ENCODE measurements at places on chromosomes 7 and 10.

- no peak for DNase-seq
Measured at GRCh38 chr7:36607721-36608095, 116.6 kb downstream of the AOAH start.

DNA sequence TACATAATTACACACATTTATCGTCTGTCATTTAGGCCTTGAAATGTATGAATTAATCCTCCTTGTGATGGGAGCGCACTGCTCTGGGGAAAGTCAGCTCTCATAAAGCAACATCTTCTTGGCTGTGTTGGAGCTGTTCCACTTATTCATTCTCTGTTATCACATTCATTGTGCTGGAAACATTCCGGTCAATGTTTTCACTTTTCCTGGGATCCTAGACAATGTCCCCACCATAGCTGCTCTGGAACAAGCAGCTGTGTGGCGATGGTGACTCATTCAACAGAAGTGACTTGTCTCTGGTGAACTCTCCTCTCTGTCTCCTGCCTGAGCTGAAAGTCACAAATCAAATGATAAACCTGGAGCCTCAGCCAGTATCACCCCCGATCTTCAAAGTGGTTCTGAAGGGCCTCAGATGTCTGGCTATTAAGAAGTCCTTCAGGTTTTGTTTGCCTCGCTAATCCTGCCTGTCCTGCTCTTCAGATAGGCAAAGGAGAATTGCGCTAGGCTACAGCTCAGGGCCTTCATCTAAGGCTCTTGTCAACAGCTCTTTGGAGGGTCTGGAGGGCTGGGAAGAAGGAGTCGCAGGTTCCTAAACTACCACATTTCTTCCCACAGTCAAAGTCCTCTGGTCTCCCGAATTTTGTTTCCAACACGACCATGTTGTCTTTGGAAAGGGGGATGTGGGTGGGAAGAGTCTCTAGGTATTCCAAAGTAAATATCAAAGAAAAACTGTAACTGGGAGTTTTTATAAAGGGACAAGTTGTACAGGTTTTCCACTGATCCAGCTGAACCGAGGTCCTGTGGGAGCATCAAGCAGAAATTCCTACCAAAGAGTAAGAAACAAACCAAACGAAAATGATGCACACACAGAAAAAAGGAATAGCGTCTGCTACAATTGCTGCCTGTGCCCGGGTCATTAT is 29.3 kb downstream of the KLF6 start:
- no peak for DNase-seq

- no peak for DNase-seq
Measured at GRCh38 chr7:5754981-5755599, 26.4 kb downstream of the RNF216 start.

DNA sequence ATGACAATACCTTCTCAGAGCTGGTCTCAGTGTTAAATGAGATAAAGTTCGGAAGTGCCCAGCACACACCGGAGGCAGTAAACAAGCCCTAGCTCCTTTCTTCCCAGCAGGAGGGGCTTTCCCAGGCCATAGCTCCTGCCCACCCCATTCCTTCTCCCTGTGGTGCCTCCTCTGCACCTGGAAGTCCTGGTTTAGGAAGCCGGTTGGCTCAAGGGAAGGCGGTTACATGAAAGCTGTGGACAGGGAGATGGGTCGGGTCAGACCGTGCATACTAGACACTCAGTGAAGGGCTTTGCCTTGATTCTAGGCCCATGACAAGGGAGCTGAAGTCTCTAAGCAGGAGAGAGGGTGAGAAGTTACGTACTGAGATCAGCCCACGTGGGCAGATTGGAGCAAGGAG is 8.6 kb downstream of the BEND7 start:
- no peak for DNase-seq

GRCh38 chr10:120969219-120969645 is 118.1 kb downstream of the WDR11 start:
- DNase-seq = no peak

DNA sequence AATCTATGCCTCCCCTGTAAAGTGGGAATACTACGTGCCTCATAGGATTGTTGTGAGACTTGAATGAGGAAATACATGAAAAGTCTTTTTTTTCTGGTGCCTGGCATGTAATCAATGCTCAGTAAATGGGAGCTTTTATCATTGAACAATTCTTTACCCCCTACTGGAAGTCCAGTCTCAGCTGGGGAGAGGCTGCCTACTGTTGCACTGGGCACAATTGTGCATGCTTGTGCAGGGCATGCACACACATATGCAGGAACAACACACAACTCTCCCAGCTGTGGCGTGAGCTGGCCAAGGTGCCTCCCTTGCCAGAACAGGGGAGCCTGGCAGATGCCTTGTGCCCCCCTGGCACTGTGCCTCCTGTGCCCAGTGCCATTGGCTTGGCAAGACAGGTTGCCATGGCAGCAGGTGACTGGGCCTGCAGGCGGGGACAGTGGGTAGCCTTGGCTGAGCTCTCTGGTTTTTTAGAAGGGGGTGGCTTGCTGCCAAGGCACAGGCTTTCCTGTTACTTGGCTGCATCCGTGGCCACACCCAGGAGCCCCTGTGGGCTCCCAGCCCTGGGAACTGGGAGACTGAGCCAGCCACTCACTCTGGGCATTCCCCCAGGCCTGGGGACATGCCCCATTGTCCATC is 16.1 kb upstream of the PALD1 start:
- no peak for DNase-seq

- DNase-seq = no peak
Measured at GRCh38 chr7:155908385-155908784, 96.1 kb upstream of the SHH start.

GRCh38 chr7:25567430-25567829 is 339.1 kb upstream of the NPVF start:
- DNase-seq = no peak

DNA sequence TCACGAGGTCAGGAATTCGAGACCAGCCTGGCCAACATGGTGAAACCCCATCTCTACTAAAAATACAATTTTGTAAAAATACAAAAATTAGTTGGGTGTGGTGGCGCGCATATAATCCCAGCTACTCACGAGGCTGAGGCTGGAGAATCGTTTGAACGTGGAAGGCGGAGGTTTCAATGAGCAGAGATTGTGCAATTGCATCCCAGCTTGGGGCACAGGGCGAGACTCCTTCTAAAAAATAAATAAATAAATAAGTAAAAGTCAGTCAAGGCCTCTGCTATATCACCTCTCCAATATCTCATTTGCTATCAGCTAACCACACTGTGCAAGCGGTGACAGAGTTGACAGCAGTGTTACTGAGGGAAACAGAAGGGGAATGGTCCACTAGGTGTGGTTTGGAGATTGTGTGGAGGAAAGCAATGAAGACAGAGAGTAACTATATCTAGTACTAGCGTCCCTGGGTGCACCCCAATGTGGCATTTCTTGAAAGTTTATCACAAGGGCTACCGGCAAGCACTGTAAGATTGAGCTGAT is 20.9 kb upstream of the NFE2L3 start:
- DNase-seq = no peak

GRCh38 chr10:104342941-104343411 is 4.7 kb upstream of the ITPRIP start:
- no peak for DNase-seq

Measured in stimulated activated CD8-positive, alpha-beta memory T cell treated with anti-CD3 and anti-CD28 coated beads, Interleukin-7, amount 100 ng/mL, for 4 hours (primary cell).